ENCODE measurements at places on chromosomes 4 and X.

DNA sequence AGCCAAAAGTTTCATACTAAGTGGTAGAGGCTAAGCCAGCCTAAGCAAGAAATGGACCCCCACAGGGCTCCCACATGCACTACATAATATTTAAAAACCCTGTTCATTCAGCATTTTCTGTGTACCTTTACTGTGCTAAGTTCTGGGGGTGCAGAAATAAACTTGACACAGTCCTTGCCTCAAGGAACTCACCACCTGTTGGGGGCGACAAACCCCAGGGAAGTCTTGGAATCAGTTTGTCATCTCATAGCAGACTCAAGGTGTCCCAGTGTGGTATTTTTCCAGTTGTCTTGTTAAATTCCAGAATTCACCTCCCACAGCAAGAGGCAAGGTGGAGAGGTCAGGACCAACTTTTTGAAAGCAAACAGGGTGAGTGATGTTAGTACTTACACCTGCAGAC, 43.1 kb downstream of the ATG4A start:
- no peak for DNase-seq

GRCh38 chr4:26075583-26075982, 161.6 kb downstream of the SMIM20 start:
- no peak for DNase-seq

DNA sequence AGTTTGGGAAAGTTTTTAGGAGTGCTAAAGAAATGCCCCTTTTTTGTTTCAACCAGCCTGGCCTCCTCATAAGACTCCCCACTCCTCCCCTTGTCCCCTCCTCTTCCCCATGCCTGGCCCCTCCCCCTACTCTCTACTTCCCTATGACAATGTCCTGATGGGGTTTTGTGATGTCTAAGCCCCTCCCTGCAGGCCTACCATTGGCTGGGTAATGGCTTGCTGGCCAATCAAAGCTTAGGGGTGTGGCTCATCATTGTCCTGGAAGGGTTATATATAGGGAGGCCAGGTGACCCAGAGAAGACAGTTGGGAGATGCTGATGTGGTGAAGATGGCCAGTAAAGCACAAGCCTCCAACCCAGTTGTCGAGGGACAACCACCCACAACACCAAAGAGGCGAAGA, 48.2 kb upstream of the PASD1 start:
- DNase-seq = no peak

DNA sequence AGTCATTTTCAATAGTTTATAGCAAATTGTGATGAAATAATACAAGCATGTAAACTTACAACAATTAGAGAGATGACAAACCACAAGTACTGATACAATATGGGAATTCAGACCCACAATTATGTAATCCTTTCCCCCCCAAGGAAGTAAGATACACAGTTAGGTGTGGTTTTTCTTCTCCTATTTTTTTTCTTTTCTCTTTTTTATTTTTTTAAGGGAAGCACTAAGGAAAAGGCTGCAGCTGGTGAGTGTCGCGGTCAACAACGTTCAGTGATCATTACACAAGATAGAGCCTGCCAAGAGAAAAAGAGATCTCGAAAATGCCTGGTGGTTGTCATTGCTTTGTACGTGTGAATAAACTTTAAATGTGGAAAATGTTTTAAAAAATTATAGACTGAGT, 9.8 kb downstream of the NDNF start:
- no peak for DNase-seq

GRCh38 chr4:30939069-30939468, 218.9 kb downstream of the PCDH7 start:
- DNase-seq = no peak

DNA sequence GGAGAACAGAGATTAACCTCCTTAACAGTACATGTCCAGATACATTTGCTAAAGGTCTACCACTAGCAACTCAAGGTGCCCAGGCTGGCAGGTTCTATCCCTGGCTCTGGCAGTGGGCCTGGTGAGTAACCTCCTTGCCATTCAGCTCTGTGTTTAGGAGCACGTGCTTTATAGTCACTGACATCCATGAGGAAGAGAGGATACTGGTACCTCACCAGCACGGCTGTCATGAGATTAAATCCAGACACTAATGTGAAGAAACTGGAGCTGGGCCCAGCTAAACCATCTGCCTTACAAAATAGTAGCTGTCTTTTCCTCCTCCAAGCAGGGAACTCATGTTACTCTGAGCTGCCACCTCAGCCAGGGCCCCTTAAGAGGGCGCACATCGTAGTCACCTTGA, 45.3 kb downstream of the GPRASP3 start:
- DNase-seq = no peak

DNA sequence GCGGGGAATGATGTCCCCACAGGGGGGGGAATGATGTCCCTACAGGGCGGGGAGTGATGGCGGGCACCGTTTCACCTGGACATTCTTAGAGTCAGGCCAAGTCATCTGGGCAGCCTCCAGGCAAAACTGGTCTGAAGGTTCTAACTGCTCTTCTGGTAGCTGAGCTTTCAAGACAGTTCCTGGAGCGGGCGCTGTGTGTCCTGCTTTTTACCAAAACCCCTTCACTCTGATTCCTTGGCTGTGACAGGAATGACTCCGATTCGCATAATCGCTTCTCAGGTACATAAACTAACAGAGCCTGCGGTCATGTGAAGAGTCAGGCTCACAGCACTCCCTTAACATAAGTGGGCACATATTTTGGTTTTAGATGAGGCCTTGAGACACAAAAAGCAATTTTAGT, 836.0 kb downstream of the TRIML1 start:
- DNase-seq = no peak

GRCh38 chr4:893276-893994, 38.7 kb downstream of the GAK start:
- DNase-seq = no peak

DNA sequence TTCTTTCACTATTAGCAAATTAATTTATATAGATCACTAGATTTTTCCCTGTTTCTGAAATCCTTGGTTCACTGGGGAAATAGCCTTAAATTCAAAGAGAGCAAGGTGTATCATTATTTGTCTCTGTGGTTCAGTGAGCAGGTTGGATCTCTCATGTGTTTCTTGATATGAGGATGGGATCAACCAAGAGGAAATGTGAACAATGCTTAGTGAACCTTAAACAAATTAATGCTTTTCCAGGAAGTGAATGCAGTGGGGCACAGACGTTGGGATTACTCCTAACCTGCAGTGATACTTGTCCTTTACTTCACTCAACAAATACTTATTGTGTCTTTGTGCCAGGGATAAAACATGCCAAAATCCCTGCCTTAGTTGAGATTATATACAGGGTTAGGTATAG, 193.2 kb downstream of the SHROOM3 start:
- no peak for DNase-seq

DNA sequence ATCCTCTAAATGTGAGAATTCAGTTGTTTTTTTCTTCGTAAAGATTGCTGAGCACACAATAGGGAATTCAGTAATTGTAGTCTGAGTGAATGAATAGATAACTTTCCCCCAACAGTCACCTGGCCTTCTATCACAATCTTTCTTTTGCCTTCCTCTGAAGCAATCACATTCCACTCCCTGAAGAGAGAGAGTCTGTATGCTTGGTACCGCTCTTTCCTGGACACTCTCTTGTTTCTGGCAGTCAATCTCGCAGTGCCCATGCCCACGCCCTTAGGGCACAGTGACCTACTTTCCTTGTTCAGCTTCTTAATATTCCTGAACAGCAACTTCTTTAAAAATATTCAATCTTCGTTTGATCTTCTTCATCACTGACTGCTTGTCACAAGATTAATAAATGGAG, 255.9 kb downstream of the ADAMTS3 start:
- no peak for DNase-seq

- DNase-seq = no peak
Observed at GRCh38 chr4:124067046-124067445, 645.5 kb downstream of the ANKRD50 start.

DNA sequence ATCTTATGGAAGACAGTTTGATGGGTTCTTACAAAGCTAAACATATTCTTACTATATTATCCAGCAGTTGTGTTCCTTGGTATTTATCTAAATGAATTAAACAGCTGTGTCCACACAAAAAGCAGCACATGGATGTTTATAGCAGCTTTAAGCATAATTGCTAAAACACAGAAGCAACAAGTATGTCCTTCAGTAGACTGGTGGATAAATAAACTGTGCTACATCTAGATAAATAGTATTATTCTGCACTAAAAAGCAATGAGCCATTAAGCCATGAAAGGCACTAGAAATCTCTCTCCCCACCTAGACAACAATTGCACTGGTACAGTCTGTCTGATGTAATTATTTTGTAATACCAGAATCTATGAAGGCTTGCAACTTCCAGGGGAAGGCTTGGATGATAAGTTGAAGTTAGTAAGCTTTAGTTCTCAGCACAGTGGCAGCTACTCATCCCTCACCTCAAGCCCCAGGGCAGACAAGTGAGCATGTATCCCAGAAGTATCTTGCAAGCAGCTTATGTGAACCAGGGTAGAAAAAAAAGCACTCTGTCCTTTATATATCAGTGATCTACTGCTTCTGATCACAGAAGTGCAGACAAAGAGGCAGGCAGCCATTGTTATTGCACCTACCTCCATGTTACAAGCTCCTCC, 36.9 kb downstream of the WDR17 start:
- no peak for DNase-seq

DNA sequence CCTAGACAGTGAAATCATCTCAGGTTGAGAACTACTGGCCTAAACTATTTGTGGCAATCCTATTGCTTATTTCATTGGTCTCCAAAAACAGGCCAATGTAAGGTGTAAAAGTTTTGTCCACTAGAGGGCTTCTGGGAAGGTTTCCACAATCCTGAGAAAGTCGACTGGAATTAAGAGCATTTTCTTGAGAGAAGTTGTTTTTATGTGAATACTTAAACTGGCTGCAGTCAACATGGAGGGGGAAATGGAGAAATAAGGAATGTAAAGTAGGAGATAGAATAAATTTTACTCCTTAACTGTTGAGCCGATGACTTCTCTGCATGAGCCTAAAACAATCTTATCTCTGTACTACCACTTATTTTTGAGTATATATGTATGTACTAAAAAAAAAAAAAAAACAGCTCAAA, 11.0 kb upstream of the EIF4E start:
- no peak for DNase-seq

DNA sequence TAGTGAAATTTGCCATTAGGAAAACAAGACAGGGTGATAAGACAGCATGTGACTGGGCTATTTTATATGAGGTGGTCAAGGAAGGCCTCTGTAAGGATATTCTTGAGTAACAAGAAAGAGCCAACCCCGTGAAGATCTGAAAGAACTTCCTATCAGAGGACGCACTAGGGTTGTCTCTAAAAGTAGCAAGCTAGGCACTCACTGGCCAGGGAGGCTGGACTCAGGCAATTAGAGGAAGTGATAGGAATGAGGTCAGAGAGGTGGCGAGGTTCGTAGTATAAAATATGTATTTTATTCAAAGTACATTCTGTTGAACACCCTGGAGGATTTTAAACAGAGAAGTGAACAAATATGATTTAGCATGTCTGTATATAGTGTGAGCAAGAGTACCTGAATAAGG, 4.6 kb downstream of the BMPR1B start:
- DNase-seq = no peak

DNA sequence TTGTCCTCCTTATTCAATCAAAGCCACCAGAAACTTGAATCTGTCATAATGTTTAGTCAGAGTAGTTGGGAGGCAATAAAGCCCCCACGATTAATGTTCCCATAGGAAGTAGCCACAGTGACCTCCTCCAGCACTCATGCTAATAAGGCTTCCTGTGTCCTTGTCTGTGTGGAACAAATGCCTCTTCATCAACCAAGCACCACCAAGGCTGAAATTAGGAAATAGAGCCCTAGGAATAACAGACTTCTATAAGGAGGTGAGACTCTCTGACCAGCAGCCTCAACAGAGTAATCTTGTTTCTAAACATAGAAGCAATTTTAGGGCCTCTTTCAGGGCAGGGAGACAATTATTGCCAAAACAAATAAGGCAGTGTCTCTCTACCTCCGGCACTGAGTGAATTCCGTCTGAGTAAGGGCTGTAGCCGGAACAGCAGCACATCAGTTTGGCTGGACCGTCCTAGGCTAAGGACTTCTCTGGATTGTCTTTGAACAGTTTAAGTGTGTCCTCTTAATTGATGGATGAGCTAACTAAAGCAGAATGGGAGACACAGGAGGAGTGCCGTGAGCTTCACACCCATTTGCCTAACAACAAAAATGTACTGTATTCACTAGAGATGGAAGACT, 329.2 kb upstream of the HAND2 start:
- no peak for DNase-seq

- peak; percentile 79 for DNase-seq
Observed at GRCh38 chr4:87422104-87423052, at the start of gene NUDT9. Gene NUDT9 (plus strand): TSS chr4:87422573. CDS start chr4:87422906, 333 bp downstream.

GRCh38 chrX:85114776-85115175, 111.1 kb downstream of the APOOL start:
- DNase-seq = no peak

GRCh38 chr4:162837679-162838078, 329.0 kb downstream of the NAF1 start:
- no peak for DNase-seq

DNA sequence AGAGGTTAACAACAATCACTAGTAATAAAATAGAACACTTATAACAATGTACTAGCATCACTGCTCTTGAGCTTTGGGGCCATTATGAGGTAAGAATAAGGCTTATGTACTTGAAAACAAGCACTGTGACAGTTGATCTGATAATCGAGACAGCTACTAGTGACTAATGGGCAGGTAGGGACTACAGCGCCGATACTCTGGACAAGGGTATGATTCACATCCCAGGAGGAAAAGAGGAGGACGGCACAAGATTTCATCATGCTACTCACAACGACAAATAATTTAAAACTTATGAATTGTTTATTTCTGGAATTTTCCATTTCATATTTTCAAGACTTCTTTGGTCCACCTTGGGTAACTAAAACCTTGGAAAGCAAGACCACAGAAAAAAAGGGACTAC, 62.3 kb downstream of the FAM184B start:
- no peak for DNase-seq

GRCh38 chr4:31009926-31010325, 289.8 kb downstream of the PCDH7 start:
- DNase-seq = no peak

DNA sequence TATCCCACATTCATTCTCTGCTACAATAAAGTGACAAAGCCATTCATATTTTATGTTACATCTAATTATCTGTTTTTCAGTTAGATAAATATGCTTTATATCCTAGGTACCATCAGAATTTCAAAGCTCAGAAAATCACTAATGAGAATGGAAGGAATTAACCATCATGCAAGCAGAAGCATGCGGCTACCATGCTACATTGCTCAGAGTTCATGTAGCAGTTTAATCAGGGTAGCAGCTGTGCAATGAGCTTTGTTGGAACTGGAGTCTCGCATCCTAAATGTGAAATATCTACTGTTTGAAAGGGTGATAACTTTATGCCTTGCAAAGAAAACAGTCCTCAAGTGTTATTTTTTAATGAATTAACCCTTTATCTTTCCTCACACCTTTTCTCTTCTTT, 77.5 kb downstream of the SNCA start:
- no peak for DNase-seq

DNA sequence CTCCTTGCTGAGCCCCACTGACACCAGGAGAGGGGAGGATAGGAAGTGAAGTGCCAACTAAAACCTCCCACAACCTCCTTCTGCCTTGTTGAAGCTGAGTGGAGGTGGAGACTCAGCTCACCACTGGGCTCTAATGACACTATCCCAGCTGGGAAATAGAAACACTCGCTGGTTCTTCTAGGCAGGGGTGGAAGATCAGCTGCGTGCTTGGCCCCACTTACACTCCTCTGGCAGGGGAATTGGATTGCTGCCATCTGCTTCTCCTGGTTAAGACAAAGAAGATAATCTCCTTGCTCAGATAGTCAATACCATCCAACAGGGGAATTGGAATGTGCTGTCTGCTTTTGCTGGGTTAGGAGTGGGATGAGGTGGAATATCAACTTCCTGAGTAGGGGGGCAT, 392.5 kb downstream of the ZNF674 start:
- no peak for DNase-seq
